Activated CD4-positive, CD25-positive, alpha-beta regulatory T cell treated with anti-CD3 and anti-CD28 coated beads, Interleukin-2, amount 50 U/mL, for 24 hours (primary cell): ENCODE measurements at places on chromosomes 6 and 20.

GRCh38 chr20:51487076-51487475 is 55.4 kb downstream of the NFATC2 start:
- no peak for ATAC-seq

GRCh38 chr6:92623431-92623830 is 795.9 kb downstream of the EPHA7 start:
- ATAC-seq: no peak

GRCh38 chr6:48553467-48554189 is 442.6 kb upstream of the PTCHD4 start:
- no peak for ATAC-seq

DNA sequence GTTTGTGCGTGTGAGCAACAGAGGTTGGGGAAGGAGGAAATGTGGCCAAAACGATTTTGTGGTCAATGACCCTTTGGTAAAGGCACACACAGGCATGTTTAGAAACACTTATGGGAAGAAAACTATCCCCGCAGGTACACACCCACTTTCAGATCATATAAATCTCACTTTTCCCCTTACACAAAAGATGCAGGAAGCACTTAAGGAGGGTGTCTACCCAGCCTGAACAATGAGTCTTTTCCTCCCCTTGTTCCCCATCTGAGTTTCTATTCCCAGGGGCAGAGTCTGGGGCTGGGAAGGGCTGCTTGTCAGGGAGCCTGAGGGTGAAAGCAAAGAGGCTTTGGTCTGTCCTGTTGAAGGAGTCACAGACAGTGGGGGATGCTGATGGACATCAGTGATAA is 193.2 kb upstream of the SALL4 start:
- no peak for ATAC-seq

GRCh38 chr6:11459079-11459610 is 78.4 kb upstream of the TMEM170B start:
- peak; percentile 64 for ATAC-seq

- no peak for ATAC-seq
These were observed 46.2 kb downstream of the NHLRC1 start for GRCh38 chr6:18076231-18076630.
